Esophagus muscularis mucosa (tissue), 4 donors: ENCODE measurements at places on chromosomes 4 and X. TPM values are rescaled to one million over a fixed set of nuclear protein-coding genes. Genes with fewer than 3 reads are reported as not detected.

- no peak for DNase-seq
Observed at GRCh38 chr4:141730805-141731204, 94.4 kb downstream of the IL15 start.

DNA sequence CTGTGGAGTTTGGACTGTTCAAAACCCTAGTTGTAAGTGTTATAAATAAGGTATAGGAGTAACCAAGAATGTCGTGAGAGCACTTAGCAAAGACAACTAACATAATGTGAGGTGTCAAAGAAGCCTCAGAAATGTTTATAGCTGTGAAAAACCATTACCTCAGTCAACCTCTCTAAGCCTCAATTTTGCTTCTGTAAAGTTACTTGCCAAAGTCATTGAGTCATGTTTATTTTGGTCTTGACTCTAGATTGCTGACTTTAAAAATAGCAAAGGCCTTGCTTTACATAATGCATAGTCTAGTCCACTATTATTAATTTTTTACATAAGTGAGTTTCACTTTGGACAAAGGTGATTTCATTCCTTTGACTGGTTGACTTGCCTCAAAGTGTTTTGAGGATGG is 257.6 kb upstream of the CXXC4 start:
- DNase-seq, result no peak

- no peak for DNase-seq
Observed at GRCh38 chrX:10152086-10152485, 4.7 kb upstream of the CLCN4 start.

DNA sequence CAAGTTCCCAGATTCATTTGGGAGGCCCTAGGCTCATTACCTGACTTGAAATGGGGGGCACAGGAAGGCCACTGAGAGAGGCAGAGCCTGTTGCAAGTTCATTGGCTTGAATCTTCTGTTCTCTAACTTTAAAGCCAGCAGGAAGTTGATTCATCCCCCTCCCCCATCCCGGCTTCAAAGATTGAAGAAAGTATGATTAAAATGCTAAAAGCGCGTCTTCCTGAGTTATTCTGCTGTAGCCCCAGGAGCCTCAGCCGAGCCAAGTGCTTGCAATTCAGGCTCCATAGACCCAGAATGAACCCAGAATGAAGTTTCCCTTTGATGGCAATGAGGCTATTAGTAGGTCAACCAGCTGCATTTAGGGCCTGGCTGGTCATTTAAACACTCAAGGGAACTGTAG is 14.7 kb downstream of the CHST7 start:
- DNase-seq, result no peak

DNA sequence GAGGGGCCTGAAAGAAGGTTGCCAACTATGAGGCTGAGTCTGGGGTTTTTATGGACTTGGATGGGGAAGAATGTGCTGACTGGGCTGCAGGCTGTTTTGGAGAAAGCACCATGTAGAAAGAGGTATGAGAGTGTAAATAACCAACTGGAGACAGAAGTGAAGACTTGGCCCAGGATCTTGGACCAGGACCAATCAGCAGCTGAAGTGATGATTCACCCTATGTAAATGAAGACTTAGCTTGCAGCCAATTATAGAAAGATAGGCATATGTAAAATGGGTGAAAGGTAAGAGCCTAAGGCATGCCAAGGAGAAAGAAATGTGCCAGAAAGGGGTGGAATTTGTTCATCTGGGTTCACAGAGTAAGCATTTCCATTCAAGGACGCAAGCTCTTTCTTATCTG is 856.7 kb upstream of the PRKX start:
- no peak for DNase-seq

GRCh38 chr4:10622728-10623127 is 61.8 kb downstream of the CLNK start:
- DNase-seq, result no peak

- no peak for DNase-seq
Observed at GRCh38 chrX:11329021-11329420, 35.8 kb downstream of the AMELX start.

DNA sequence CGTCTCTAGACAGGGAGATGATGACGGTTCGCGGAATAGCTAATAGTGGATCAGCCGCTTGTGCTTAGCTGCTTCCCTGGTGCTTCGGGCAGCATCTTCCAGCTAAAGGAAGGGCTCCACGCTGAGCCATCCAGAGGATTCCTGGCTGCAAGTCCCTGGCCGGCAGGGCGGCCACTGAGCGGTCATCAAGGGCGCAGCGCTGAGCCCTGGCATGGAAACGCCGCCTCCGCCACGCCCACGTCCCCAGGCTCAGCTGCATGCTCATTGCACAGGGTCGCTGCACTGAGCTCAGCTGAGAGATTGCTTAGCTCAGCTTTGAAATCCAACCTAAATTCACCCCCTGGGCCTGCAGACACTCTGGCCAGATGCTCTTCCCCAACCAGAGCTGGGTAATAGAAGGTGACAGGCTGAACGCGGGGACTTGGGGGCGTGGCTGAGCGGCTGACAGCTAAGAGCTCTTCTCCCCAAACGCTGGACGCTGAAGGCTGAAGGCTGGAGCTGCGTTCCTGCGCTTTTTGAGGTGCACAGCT is 118.2 kb upstream of the KIT start:
- DNase-seq, result no peak

GRCh38 chr4:140053185-140053584 is 100.8 kb downstream of the MAML3 start:
- DNase-seq, result no peak

DNA sequence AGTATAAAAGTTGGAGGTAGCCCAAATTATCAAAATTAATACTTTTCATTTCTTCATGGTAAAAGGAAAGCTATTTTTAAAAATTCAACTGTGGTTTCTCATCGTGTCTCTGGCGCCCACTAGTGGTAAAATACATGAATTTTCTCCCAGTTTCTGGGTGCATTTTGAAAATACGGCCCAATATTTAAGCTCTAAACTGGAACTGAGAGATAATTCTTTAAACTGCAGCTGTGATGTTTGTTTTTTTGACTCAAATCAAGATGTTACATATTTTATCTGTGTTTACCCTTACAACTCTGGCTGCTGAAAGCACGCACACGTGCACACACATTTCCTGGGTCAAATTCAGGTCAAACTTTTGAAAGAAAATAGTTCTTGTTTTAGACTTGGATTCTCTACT is 123.9 kb upstream of the ACSL4 start:
- no peak for DNase-seq

DNA sequence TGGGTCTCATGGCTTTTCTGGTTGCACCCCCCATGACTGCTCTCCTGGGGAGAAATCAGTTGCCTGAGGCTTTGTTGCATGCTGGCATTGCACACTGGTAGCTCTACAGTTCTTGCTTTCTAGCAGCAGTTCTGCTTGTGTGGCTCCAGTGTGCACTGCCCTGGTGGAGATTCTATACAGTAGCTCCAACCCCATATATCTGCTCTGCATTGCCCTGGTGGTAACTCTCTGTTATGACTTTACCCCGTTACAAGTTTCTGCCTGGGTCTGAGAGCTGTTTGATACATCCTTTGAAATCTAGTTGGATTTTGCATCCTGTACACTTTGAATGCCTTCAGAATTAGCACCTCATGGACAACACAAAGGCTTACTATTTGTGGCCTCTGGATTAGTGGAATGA is 241.4 kb upstream of the EPHA5 start:
- DNase-seq, result no peak

- DNase-seq, result no peak
Observed at GRCh38 chr4:59122626-59123025, 2012.4 kb upstream of the IGFBP7 start.

DNA sequence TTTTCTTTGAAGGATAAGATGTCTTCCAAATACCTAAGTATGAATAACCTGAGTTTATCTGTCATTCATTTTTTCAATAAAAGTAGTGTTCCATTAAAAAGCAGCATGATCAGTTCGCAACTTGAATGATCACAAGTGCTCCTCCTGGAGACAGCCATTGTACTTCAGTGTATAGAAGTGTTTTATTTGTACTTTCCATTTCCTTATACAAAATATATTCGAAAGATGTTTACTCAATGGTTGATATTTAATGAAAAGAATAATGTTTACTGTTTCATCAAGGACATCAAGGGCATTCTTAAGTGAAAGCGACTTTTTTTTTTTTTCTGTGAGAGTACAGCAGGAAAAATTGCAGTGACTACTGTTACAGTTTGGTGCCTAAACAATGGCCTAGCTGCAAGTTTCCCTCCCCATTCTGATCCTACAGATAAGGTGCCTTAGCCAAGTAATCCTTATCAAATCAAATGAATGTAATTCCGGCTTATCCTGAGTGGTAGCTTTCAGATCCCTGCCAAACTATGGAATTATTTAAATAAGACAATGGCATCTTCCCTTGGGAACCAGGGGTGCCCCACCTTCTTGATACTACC is 69.0 kb upstream of the IL15 start:
- DNase-seq, result no peak

DNA sequence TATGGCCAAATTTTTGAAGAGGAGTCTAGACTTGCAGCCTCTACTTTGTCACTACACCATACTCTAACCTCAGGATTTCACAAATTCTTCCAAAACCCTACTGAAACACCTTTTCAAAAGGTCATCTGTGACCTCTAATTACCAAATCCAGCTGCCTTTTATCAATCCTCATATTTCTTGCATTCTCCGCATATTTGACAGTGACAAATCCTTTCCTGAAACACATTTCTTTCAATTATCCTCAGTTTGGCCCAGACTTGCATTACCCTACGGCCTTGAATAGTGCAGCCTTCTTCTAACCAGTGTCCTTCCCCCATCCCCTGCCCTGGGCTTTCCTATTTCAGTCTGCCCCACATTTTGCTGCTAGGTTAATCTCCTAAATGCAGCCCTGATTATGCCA is 25.5 kb downstream of the MID2 start:
- no peak for DNase-seq

DNA sequence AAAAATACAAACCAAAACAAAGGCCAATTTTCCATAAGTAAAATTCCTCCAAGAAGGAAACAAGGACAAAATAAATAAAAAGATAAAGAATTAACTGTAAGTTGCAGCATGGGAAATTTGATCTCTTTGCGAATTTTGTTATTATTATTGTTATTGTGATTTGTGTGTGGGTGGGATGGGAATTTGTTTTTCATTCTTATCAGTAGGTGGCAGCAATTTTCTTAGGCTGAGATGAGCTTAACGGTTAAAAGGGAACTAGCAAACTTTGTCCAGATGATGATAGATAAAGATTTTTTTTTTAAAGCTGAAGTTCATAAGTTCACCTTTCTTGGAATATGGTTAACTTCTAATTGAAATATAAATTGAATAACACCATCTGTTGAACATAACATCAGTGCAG is 83.2 kb upstream of the IL1RAPL2 start:
- DNase-seq, result no peak

DNA sequence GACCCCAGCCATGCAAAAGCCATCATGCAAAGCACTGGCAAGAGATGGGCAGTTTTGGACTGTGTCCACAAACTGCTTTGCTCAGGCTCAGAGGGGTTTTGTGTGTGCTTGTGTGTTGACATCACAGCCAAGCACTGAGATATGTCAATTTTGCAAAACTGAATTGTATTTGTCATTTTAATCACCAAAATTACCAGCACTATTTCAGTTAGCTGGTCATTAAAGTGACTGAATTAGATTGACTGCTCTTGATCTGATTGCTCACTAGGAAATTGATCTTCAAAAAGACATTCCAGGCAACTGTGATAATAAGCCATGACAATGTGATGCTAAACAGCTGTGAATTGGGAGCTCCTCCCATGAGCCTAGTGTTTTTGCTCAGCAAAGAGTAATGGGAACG is 337.3 kb upstream of the GNPDA2 start:
- DNase-seq, result no peak

GRCh38 chrX:152276277-152276676 is 137.9 kb upstream of the MAGEA10 start:
- no peak for DNase-seq

- DNase-seq, result no peak
Observed at GRCh38 chr4:81257816-81258215, 42.8 kb upstream of the PRKG2 start.

DNA sequence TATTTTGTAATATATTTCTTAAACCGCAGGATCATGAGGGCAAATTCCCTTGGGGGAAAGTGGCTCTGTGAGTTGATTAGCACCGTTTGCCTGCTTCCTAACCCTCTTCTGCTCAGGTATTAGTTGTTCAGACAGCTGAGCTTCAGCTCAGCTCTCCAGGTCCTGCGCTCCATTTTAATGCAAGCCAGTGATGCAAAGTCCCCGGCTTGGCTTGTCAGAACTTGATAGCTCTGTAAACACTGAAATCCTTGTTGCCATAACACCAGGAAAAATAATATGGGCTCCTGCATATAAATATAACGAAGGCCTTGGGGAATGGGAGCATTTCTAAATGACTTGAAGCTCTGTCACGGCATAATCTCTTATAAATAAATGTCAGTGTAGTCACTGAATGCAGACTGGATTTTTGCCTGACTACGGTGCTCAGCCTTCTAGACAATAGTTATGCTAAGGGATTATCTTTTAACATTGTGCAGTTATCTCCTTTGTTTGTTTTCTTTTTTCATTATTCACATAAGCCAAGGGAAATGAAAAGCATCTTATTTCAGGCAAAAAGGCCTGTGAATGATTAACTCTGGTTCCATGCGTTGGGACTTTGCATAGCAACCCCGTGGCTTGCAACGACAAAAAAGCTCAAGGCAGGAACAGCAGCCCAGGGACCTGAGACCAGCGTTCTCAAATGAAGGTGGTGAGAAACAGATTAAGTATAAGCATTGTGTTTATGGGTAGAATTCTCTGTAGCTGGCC is 253.2 kb downstream of the SPRY1 start:
- DNase-seq, result no peak

Gene SPANXD
- total RNA-seq, result not detected

Gene MAP7D2
- 0.83 TPM for total RNA-seq

Gene CT45A1
- total RNA-seq, result not detected

Gene MAOA
- 334 TPM for total RNA-seq

Gene TIGD4
- 0.17 TPM for total RNA-seq

Gene SHOX
- not detected for total RNA-seq

Gene ZNF674
- total RNA-seq, result 2.0 TPM

Gene RBMXL3
- not detected for total RNA-seq

Gene SYNPO2
- total RNA-seq, result 2,721 TPM

Gene RASSF6
- 1.2 TPM for total RNA-seq

Gene STAP1
- total RNA-seq, result not detected
